ENCODE measurements at places on chromosomes 3 and 15. TPM values are rescaled to one million over a fixed set of nuclear protein-coding genes. Genes with fewer than 3 reads are reported as not detected.

PRKCI gene
- polyA plus RNA-seq = 10.1 TPM

SHF gene
- 5.5 TPM for polyA plus RNA-seq

MKRN3 gene
- 4.7 TPM for polyA plus RNA-seq

ALDH1A2 gene
- not detected for polyA plus RNA-seq

PRC1 gene
- polyA plus RNA-seq = 125 TPM
